ENCODE measurements at places on chromosomes 1 and 21.
A peak's percentile ranks its signal among the peaks of the same experiment; 100 is the strongest.

DNA sequence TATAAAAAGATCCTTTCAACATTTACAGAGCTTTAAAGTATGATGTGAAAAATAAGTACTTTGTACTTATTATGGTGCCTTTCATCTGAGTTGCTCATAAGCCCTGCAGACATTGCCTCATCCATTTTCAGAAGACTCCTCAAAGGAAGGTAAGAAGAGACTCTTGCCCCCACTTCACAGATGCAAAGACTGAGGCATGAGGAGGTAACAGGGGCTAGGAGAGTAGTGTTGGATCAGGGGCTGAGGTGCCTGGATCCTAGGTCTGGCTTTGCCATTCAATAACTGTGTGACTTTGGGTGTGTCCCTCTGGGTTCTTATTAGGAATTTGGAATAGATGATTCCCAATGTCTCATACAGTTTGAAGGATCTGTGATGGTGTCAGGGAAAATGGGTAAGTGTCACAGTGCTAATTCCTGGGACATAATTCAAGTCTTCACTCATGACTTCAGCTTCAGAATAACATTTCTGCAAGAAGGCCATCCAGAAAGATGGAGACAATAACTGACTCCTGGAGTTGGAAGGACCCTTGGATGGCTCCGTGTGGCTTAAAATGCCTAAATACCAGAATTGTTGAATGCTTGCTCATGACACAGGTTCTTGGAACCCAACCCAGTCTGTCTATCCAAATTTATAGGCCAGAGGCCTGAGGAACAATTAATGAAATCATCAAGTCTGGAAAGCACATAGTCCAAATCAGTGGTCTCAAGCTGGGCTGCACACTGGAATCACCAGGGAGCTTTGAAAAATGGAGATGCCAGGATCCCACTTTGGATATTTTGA is 93.1 kb upstream of the RUNX1 start:
- DNase-seq: no peak

DNA sequence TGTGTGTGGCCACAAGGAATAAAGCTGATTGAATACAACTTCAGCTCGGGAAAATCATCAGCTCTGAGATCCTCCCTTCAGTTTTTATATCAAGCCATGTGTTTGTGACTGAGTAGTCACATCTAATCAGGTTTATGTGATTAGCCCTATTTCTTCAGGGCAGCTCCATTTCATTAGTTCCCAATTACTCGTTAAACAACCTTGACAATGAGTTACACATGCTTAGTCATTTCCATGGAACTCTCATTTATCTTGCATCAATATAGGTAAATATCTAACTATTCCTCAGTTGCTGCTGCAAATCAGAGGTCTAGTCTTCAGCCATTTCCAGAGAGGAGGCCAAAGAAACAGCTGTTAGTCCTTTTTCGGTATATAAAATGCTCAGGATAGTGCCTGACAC is 16.3 kb downstream of the CRB1 start:
- DNase-seq: no peak

- no peak for DNase-seq
Observed at GRCh38 chr1:107954126-107954525, 10.9 kb downstream of the VAV3 start.

DNA sequence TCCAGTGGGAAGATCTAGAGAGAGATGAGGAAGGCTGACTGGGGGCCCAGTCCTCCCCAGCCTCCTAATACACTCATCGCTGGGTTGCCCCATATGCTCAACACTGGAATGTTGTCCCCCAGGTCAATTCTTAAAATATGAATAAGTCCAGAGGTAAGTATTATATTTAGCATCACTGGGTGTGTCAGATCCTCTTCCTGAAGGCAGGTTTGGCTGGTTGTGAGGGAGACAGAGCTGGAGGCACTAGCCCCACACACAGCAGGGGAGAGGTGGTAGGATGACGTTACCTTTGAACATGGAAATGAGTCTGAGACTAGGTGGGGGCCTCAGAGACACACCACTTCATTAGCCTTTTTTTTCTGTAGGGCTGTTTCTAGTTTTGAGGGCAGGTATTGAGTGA is 42.6 kb downstream of the SLC44A3 start:
- DNase-seq: no peak

DNA sequence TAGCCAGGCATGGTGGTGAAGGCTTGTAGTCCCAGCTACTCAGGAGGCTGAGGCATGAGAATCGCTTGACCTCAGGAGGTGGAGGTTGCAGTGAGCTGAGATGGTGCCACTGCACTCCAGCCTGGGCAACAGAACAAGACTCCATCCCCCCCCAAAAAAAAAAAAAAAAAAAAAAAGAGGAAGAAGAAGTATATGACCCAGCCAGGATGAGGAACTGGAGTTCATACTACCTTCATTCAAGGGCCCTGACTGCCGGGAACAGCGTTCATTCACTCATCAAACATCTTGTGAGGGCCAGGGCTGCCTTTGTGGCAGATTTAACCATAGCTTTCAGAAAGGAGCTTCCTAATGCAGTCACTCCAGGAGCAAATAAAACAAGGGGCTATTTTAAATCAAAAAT is 127.6 kb downstream of the MRPS6 start:
- no peak for DNase-seq

GRCh38 chr1:23561813-23562100 is 2.5 kb upstream of the ID3 start:
- no peak for DNase-seq

DNA sequence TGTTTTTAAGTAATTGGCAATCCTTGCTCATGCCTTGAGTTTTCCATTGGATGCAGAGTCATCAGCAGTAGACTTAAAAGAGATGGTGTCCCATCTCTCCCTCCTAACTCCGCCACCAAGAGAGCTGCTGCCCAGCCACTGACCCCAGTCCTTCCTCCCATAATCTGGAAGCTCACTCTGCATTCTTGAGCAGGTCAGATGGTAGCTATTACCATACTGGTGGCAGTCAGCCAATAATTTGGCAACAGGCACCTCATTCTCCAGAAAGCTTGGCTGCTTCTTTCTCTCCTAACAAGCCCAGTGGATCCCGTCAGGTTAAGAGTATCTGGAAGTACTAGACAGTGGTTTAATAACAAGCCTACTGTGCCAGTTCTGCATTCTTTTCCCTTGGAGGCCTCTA is 272.1 kb downstream of the ZNF648 start:
- DNase-seq: no peak

- DNase-seq: no peak
Observed at GRCh38 chr1:71587961-71588360, 507.1 kb upstream of the ZRANB2 start.

DNA sequence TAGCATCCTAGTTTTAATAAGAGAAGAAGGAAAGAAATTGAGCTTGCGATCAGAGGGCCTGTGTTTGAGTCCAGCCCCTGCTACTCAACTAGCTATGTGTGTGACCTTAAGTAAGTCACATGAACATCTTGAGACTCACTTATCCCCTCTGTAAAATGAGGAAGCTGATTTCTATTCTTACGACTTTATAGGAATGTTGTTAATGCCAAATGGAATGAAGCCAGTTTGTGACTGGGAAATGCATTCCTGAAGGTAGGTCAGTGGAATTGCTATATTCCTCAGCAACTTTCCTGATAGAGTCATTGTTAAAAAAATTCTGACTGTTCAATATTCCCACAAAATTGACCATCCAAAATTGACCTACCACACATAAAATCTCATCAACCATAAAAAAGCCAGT is 14.9 kb downstream of the FASLG start:
- DNase-seq: no peak

- DNase-seq: no peak
Observed at GRCh38 chr1:13922466-13923110, 222.6 kb downstream of the PRDM2 start.

DNA sequence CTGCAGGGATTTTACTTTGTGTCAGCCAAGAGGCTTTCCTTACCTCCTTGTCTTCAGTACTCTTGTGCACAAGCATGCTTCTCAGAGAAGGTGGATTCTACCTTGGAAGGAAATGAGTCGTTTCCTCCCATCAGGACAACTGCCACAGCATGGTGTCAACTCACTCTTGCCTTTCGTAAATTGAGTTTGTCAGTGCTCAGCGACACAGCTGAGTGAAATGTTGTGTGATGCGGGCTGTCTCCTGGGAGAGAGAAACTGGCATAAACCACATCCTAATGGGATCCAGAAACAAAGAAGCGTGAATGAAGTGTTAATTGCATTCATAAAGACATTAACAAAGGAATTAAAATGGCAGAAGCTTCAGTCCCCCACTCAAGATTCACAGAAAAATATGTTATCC is 51.5 kb upstream of the SLC22A15 start:
- no peak for DNase-seq

GRCh38 chr1:53270873-53271272 is 32.6 kb upstream of the MAGOH start:
- DNase-seq: no peak

GRCh38 chr1:66371233-66372005 is 162.5 kb upstream of the SGIP1 start:
- peak; percentile 45 for DNase-seq

DNA sequence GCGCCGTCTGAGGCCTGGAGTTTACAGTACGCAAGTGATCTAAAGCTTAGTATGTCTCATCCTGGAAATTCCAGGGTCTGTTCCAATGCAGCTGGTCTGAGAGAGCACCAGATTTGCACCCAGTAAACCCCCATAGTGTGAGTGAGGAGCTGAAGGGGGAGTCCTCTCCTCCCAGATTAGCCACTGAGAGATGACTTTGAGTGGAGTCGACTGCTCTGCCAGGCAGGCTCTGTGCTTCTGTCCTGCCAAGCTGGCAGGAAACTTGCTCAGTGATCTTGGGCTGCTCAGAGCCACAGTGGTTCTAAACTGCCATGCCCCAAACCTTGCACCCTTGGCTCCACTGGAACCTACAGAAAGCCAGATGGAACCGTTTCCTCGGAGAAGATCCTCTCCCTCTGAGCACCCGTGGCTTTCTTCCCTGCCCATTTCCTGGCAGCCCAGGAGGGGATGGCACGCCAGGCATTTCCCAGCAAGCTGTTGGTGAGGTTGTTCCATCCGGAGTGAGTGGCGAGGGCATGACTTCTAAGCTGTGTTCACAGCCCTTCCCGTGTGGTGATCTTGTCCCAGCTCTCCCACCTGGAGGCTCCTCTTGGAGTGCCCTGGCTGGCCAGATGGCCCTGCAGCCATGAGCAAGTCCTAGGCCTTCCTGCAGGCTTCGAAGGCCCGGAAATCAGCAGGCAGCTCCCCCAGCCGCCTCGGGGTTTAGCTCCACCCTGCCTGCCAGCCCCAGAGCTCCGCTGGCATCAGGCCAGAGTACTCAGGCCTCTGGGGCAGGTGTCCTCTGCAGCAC is 125.9 kb upstream of the VAMP3 start:
- no peak for DNase-seq

- no peak for DNase-seq
Observed at GRCh38 chr1:207031016-207031415, 1.5 kb downstream of the C1orf116 start.
